ENCODE measurements at places on chromosomes 1 and 21. TPM values are rescaled to one million over a fixed set of nuclear protein-coding genes. Genes with fewer than 3 reads are reported as not detected.

GRCh38 chr1:212712451-212713303 is 13.0 kb upstream of the BATF3 start:
- H3K36me3 ChIP-seq, result no peaks in the 10 kb centered on the region
- no peak overlapping the region for H3K4me3 ChIP-seq
- H3K27me3 ChIP-seq, result peaks cover 4% of the 10 kb centered on the region
- DNase-seq, result no peak

- no peaks in the 10 kb centered on the region for H3K36me3 ChIP-seq
- no peak overlapping the region for H3K4me3 ChIP-seq
- DNase-seq, result no peak
- H3K4me1 ChIP-seq, result no peaks in the 10 kb centered on the region
These were observed 47.1 kb downstream of the DDAH1 start for GRCh38 chr1:85417876-85418275.

DNA sequence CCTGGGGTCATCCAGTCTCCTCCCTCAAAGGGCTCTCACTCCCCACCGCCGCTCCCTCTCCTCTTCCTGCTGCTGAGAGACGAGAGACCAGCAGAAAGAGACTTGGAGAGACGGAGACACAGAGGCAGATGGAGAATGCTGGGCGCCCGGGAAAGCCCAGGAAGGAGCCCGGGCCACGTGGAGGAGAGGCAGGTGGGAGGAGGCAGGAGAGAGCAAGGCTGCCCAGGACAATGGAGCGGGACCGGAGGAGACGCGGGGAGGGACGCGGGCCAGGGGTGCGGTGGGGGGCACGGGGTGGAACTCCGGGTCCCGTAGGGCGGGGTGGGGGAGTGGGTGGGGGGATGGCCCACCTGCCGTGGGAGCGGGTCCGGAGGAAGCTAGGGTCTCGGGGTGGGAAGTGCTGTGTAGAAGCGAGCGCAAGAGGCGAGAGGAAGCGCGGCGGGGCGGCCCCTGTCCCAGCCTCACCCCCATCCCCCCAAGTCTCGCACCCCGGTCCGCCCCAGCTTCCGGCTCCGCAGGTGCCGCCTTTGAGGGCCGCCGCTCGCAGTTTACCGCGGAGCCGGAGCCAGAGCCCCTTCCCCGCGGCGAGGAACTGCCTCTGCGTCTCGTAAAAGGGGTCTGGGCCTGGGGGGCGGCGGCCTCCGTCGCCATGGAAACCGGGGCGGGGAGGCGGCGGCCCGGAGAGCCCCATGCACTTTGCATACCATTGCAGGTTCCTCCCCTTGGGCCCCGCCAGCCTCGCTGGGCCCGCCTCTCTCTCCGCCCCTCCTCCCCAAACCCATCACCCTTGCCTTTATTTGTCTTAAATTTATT is 11.7 kb upstream of the EPHA2 start:
- H3K36me3 ChIP-seq, result no peaks in the 10 kb centered on the region
- peak overlapping the region; percentile 79 for H3K4me3 ChIP-seq
- peaks cover 33% of the 10 kb centered on the region for H3K4me1 ChIP-seq
- H3K27me3 ChIP-seq, result no peaks in the 10 kb centered on the region

DNA sequence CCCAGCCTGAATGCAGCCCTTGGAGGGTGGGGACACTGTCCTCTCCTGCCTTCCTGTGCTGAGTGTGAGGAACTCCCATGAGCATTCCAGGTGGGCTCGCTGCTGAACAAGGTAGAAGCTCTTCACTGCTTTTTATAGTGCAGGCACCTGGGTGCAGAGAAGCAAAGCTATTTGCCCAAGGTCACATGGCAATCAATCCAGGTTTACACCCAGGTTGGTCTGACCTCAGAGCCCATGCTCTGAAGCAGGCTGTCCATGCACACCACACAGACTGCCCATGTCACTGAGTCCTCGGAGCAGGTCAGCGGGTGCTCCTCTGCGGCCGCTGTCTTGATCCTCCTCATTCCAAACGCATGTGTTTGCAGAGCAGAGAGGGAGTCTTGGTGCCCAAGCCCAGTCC is 323.4 kb upstream of the VAMP3 start:
- peaks cover 9% of the 10 kb centered on the region for H3K27me3 ChIP-seq
- no peaks in the 10 kb centered on the region for H3K36me3 ChIP-seq
- no peak overlapping the region for H3K27ac ChIP-seq
- H3K4me1 ChIP-seq, result peaks cover 5% of the 10 kb centered on the region
- DNase-seq, result no peak

GRCh38 chr1:43449708-43450069 is 4.0 kb downstream of the HYI start:
- DNase-seq, result no peak
- peak overlapping the region; percentile 76 for H3K27ac ChIP-seq
- peaks cover 24% of the 10 kb centered on the region for H3K4me1 ChIP-seq
- H3K27me3 ChIP-seq, result no peaks in the 10 kb centered on the region

DNA sequence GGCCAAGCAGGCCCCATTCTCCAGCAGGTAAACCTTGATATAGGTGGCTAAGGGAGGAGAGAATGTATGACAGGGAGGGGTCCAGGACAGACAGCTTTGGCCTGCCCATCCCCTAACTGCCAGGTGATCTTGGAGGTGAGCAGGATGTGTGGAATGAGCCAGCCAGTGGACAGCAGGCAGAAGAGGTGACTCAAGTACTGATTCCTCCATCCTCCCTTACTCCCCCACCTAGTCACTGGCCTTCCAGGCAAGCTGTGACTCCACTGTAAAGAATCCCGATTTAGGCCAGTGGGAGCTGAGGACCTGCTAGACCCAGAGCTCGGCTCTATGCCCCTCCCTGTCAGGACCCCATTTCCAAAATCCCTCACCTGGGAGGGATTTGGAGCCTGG is 36.6 kb downstream of the RIMS3 start:
- H3K36me3 ChIP-seq, result no peaks in the 10 kb centered on the region
- H3K4me1 ChIP-seq, result peaks cover 18% of the 10 kb centered on the region
- peaks cover 5% of the 10 kb centered on the region for H3K27me3 ChIP-seq
- H3K4me3 ChIP-seq, result peak overlapping the region; percentile 33
- no peak for DNase-seq

DNA sequence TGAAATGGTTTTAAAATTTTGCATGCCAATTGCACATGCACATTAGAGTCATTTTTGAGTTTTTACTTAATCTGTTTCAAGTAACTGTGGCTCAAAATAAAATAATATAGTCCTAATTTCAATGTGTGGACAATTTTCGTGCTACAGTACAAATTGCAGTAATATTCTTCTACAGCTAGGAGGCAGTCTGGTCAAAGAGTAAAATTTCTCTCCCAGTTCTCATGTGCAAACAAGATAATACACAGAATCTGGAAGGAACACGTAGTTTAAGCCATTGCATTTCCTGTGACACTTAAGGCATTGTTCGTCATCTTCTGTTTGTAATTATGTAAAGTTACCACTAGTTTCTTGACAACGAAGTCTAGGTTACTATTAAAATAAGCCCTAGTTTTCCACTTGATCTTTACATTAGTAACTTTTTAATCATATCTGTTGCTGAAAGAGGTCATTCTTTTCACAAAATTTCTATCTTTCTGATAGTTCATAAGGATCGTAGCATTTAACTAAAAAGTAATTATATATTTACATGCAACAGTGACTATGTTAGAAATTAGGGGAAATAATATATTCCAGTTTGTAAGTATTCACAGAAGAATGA is 28.9 kb downstream of the ODR4 start:
- no peak for DNase-seq
- no peak overlapping the region for H3K4me3 ChIP-seq
- H3K36me3 ChIP-seq, result peaks cover 13% of the 10 kb centered on the region
- H3K27me3 ChIP-seq, result no peaks in the 10 kb centered on the region
- peaks cover 5% of the 10 kb centered on the region for H3K4me1 ChIP-seq
- peak overlapping the region; percentile 16 for H3K27ac ChIP-seq

DNA sequence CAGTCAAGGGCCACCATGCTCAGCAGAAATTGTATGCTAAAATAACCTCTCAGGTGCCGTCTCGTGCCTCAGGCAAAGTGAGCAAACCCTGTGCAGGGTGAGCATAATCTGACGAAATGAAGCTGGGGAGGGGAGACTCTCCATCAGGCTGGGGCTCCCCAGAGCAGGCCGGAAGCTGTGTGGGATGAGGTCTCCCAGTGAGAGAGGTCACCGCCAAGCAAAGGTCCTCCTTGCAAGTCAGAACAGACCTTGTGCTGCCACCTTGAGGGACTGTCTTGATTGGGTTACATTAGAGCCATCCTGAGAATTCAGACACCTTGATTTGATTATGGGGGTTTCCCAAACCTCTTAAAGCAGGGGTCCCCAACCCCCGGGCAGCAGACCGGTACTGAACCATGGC is 64.2 kb downstream of the ZNF684 start:
- DNase-seq, result no peak
- peaks cover 13% of the 10 kb centered on the region for H3K4me1 ChIP-seq
- peaks cover 14% of the 10 kb centered on the region for H3K27me3 ChIP-seq

GRCh38 chr1:10901091-10901890 is 104.8 kb upstream of the CASZ1 start:
- no peak for DNase-seq
- peaks cover 7% of the 10 kb centered on the region for H3K27me3 ChIP-seq
- peaks cover 11% of the 10 kb centered on the region for H3K4me1 ChIP-seq
- no peaks in the 10 kb centered on the region for H3K36me3 ChIP-seq
- no peak overlapping the region for H3K4me3 ChIP-seq
- no peak overlapping the region for H3K27ac ChIP-seq

GRCh38 chr1:160308451-160309184 is 23.7 kb upstream of the PEX19 start:
- no peak for DNase-seq
- H3K4me1 ChIP-seq, result peaks cover 9% of the 10 kb centered on the region

DNA sequence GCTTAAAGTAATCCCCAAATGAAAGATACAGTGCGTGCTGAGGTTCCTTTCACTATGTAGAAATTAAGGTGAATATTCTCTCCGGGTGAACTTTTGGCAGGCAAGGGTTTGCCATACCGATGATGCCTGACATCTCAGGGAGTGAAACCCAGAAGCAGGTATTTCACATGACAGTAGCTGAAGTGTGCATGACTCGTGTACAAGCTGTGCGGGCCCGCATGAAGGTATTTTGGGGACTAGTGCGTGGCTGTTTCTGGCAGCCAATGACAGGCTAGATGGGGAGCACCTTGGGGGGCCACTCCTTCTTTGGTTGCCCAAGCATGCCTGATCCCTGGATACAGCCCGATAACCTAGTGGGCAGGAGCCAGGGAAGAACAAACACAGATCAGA is 569.0 kb downstream of the SMYD3 start:
- no peaks in the 10 kb centered on the region for H3K27me3 ChIP-seq
- no peak overlapping the region for H3K4me3 ChIP-seq
- no peak for DNase-seq
- no peak overlapping the region for H3K27ac ChIP-seq

- H3K27ac ChIP-seq, result peak overlapping the region; percentile 67
- H3K4me1 ChIP-seq, result peaks cover 4% of the 10 kb centered on the region
- H3K27me3 ChIP-seq, result no peaks in the 10 kb centered on the region
- DNase-seq, result no peak
- H3K36me3 ChIP-seq, result peaks cover 8% of the 10 kb centered on the region
- no peak overlapping the region for H3K4me3 ChIP-seq
These were observed 179.5 kb downstream of the GALNT2 start for GRCh38 chr1:230246551-230246950.

- no peak overlapping the region for H3K4me3 ChIP-seq
- no peak overlapping the region for H3K27ac ChIP-seq
- H3K4me1 ChIP-seq, result no peaks in the 10 kb centered on the region
- no peak for DNase-seq
- no peaks in the 10 kb centered on the region for H3K36me3 ChIP-seq
These were observed 323.3 kb downstream of the PAPPA2 start for GRCh38 chr1:176786274-176786673.

GRCh38 chr1:217494767-217495166 is 136.1 kb downstream of the GPATCH2 start:
- H3K27ac ChIP-seq, result no peak overlapping the region
- no peaks in the 10 kb centered on the region for H3K27me3 ChIP-seq
- DNase-seq, result no peak
- no peak overlapping the region for H3K4me3 ChIP-seq
- no peaks in the 10 kb centered on the region for H3K4me1 ChIP-seq

GRCh38 chr1:165678509-165678908 is 19.9 kb downstream of the ALDH9A1 start:
- H3K4me3 ChIP-seq, result no peak overlapping the region
- no peaks in the 10 kb centered on the region for H3K27me3 ChIP-seq
- peaks cover 13% of the 10 kb centered on the region for H3K36me3 ChIP-seq
- DNase-seq, result no peak

DNA sequence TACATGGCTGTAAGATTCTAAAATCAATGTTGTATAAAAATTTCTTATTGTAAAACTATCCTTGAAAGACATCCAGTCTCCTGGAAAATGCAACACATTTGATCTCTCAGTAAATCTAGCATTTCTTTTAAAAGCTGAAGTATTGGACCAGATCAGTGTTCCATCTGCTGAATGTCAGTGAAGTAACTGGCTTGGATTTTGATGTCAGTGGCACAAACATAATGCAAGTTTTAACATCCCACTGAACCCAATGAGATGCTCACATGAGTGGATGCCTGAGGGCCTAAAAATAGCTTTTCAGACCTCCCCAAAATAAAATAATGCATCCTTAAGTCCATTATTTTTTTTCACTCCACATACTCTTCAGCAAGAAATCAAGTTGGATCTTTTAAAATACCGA is 1432.2 kb downstream of the MRPL39 start:
- H3K27ac ChIP-seq, result no peak overlapping the region
- H3K4me3 ChIP-seq, result no peak overlapping the region
- no peak for DNase-seq
- H3K27me3 ChIP-seq, result no peaks in the 10 kb centered on the region
- H3K36me3 ChIP-seq, result no peaks in the 10 kb centered on the region

DNA sequence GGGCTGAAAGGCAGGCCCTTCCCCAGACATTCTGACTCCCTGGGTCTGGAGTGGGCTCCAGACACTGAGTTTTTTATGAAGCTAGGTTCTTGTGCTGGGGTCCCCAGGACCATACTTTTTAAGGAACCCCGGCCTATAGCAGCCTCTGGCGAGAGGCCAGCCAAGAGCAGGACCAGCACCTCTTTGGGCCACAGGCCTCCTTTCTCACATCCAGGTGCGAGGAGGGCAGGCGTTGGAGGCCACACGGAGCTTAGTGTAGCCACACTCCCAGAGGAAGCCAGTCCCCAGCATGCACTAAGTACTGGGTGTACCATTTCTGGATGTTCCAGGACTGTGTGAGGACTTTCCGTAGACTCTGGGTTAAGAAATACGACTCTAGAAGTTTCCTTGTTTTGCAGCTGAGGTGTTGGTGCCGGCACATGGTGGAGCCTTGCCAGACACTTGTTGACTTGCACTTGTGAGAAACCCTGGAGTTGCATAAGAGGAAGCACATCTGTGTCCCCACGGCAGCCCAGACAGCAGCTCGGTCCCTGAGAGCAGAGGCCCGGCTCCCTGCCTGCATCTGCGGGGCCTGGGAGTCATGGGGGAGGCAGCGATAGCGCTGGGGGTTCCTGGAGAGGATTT is 122.2 kb upstream of the VAMP3 start:
- H3K4me1 ChIP-seq, result peaks cover 3% of the 10 kb centered on the region
- no peaks in the 10 kb centered on the region for H3K36me3 ChIP-seq
- H3K27ac ChIP-seq, result no peak overlapping the region

- no peak overlapping the region for H3K4me3 ChIP-seq
- H3K27ac ChIP-seq, result no peak overlapping the region
- peaks cover 4% of the 10 kb centered on the region for H3K36me3 ChIP-seq
- peak; percentile 12 for DNase-seq
These were observed 41.0 kb downstream of the RXRG start for GRCh38 chr1:165403835-165404482.

Gene TP73
- not detected for total RNA-seq

Gene ERICH3
- not detected for total RNA-seq

Gene LRRC38
- total RNA-seq, result not detected

Gene KIAA0040
- total RNA-seq, result 31.5 TPM

Gene GPR157
- total RNA-seq, result 4.4 TPM

Gene AADACL4
- total RNA-seq, result not detected

Gene CFHR5
- not detected for total RNA-seq

All from T-helper 17 cell (primary cell).